ENCODE measurements at places on chromosomes 2 and 18.

- DNase-seq, result no peak
Measured at GRCh38 chr2:181465676-181466375, 8.6 kb downstream of the ITGA4 start.

DNA sequence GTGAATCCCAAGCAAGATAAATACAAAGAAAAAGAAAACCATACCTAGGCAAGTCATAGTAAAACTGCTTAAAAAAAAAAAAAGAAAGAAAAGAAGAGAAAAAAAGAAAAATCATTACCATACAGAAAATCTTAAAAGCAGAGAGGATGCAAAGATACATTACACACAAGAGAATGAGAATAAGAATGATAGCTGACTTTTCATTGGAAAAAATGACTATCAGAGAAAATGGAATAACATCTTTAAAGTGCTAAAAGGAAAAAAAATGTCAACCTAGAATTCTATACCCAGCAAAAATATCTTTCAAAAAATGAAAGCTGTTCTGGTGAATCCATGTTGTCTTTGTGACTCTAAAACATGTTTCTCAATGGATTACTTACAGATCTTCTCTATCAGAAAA, 66.2 kb downstream of the REEP1 start:
- DNase-seq, result no peak

- DNase-seq, result no peak
Measured at GRCh38 chr18:76995896-76996295, 136.7 kb downstream of the MBP start.

- DNase-seq, result no peak
Measured at GRCh38 chr18:32441533-32441932, 29.1 kb downstream of the GAREM1 start.

DNA sequence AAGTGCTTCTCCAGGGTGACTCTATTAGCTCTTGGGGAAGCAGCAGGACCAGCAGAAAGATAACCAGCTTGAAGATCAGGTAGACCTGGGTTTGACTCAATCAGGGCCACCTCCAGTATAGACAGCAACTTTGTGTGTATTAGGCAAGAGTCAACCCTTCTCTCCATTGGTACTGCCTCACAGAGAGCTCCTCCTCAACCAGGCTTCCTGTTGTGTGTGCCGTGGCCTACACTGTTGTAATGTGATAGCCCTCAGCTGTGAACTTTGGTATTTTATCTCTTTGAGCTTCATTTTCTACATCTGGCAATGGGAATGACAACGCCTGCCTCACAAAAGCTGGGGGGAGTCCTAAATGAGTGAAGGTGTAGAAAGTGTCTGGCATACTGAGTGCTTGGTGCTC, 17.0 kb upstream of the MAP3K20 start:
- no peak for DNase-seq

- DNase-seq, result no peak
Measured at GRCh38 chr2:70565039-70565731, 11.6 kb upstream of the TGFA start.
